Stimulated activated CD4-positive, alpha-beta T cell treated with anti-CD3 and anti-CD28 coated beads, TNF-alpha, amount 100 ng/mL, for 4 hours (primary cell): ENCODE measurements at places on chromosomes 7 and 10.

GRCh38 chr7:12389089-12389700, 14.5 kb downstream of the VWDE start:
- no peak for DNase-seq

- no peak for DNase-seq
Measured at GRCh38 chr10:104417637-104418292, 64.1 kb downstream of the CFAP58 start.

- DNase-seq = no peak
Measured at GRCh38 chr7:27091105-27091504, 4.7 kb downstream of the HOXA1 start.

GRCh38 chr7:81926154-81926553, 156.3 kb upstream of the HGF start:
- no peak for DNase-seq

- no peak for DNase-seq
Measured at GRCh38 chr7:50393076-50393475, 57.1 kb downstream of the FIGNL1 start.

DNA sequence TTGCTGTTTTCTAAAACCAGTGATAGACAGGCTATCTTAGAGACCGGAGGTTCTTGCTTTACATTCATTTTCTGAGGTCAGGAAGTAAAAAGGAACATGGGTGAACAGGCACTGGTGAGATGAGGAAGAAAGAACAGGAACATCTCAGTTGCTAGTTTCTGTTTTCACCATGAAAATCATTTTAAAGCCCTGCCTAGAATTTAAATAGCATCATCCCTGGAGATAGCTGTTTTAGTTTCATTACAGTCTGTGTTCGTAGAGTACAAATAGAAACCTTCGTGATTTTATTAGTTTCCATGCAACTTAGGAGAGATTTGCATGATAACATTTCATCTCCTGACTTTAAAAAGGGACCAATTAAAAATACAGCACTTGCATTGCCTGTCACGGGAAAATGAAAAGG, 14.7 kb downstream of the KCNMA1 start:
- no peak for DNase-seq

DNA sequence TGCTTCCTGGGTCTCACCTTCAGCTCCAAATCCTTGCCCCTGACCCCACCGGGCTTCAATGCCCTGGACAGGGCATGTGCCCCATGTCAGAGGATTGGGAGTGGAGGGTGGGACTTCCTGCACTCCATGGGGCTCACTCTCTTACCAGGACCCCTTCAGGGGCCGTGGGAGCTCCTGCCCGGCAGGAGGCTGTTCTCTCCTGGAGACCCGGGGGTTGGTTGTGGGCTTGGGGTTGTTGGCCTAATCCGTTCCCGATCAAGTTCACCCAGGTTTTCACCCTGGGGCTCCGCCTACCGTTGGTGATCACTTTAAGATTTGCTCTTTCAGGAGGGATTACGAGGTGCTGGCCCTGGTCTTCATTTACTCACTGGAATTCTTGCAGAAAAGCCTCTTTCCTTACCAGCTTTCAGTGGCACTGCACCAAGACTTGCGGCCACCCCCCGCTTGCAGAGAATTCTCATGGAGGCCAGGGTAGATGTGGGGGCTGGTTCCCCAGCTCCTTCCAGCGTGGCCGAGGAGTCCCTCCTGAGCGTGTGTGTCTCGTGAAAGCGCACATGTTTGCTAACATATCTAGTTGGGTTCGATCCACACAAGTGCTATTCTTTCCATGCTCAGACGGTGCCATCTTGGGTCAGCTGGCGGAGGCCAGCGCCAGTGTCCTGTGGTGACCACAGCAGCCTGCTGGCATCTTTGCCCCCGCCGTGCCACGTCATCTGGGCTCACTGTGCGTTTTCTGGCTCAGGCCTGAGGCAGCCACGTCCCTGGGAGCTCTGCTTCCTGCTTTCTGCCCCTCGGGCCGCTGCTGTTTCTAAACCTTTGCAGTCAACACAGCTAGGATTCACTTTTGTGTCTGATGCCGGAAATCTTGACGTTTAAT, 15.6 kb downstream of the PWWP2B start:
- DNase-seq = no peak

DNA sequence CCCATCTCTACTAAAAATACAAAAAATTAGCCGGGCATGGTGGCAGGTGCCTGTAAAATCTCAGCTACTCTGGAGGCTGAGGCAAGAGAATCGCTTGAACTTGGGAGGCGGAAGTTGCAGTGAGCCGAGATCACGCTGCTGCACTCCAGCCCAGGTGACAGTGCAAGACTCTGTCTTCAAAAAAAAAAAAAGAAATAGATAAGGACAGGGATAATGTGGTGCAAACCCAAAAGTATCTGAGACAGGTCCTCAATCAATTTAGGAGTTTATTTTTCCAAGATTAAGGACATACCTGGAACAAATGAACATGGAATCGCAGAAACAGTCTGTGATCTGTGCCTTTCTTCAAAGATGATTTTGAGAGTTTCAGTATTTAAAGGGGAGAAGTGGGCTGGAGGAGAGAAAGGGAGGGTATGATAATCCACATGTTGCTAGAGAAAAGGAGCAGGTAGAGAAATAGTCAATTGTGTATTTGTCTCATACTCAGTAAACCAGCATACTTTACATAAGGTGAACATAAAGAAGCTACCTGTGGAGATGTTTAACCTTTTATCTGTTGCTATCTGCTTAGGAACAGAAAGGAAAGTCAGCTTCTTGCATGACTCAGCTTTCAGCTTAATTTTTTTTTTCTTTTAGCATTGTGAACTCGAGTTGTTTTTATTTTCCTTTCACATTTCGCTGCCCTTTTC, 4.9 kb upstream of the MTPN start:
- no peak for DNase-seq

GRCh38 chr7:40909346-40909980, 774.7 kb downstream of the SUGCT start:
- no peak for DNase-seq

GRCh38 chr7:87451187-87451586, 24.3 kb downstream of the ABCB4 start:
- DNase-seq = no peak

DNA sequence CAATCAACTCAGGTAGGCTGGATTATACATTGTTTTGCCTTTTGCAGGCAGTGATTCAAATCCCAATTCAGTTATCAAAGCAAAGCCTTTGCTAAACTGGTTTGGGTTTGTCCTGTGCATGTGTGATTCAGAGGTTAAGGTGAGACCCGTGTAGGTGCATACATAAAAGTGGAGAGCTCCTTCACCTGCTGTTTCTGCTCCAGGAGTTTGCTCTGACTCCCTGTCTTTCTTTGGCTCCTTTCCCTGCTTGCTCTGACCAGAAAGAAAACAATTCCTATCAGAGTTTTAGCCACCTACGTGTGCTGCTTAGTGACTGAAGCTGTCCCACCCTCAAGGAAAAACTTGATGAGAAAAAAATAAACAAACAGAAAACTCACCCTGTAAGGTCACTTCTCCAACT, 101.1 kb downstream of the TPST1 start:
- DNase-seq = no peak

- DNase-seq = no peak
Measured at GRCh38 chr7:52317921-52318320, 717.5 kb upstream of the POM121L12 start.
